ENCODE measurements at places on chromosomes 12 and 14.

DNA sequence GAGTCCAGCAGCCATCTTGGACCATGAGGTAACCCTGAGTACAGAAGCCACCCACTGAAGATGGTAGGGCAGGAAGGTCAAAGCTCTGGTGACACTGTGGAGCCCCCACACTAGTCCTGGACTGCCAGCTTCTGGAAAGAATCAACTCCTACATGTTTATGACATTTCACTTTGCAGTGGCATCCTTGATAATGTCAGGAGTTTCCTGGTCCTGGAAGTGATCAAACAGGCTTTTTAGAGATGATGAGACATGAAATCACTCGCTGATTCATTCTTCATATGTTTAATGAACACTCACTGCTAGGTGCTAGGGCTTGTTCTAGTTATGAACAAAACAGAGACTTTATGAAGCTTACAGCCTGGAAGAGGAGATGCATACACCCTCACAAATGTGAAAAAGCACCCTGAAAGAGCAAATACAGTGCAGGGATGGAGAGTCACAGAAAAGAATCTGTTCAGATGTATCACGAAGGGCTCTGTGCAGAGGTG is 15.8 kb upstream of the HNF1A start:
- no peak for DNase-seq

DNA sequence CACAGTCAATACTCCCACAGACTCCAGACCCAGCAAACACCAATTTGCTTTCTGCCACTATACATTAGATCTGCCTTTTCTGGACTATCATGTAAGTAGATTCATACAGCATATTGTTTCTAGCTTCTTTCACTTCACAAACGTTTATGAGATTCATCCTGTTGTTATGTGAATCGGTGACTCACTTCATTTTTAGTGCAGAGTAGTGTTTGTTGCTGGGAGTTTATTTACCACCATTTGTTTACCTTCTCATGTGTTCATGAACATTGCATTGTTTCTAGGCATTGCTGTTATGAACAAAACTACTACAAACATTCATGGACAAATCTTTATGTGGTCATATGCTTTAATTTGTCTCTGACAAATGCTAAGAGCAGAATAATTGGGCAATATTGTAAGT is 807.8 kb upstream of the TMEM132C start:
- no peak for DNase-seq

DNA sequence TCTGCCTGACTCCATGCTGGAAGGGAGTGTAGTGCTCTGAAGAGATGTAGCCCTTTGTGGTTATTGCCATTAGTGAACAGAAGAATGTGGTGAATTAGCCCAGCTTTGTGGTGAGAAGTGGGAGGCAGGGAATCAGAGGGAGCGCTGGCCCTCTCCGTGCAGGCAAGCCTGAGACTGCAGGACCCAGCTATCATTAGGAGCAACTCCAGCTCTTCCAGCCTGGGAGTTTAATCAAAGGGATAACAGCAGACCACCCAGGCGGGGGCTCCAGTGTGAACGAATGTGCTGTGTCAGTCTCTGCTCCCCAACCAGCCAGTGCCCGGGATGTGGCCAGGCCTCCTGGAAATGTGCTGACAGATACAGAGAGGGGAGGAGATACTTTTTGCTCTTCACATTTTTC is 142.7 kb downstream of the TTLL5 start:
- no peak for DNase-seq

- no peak for DNase-seq
Observed at GRCh38 chr14:87257421-87257820, 735.6 kb downstream of the GALC start.
